ENCODE measurements at places on chromosomes 3 and 15.

DNA sequence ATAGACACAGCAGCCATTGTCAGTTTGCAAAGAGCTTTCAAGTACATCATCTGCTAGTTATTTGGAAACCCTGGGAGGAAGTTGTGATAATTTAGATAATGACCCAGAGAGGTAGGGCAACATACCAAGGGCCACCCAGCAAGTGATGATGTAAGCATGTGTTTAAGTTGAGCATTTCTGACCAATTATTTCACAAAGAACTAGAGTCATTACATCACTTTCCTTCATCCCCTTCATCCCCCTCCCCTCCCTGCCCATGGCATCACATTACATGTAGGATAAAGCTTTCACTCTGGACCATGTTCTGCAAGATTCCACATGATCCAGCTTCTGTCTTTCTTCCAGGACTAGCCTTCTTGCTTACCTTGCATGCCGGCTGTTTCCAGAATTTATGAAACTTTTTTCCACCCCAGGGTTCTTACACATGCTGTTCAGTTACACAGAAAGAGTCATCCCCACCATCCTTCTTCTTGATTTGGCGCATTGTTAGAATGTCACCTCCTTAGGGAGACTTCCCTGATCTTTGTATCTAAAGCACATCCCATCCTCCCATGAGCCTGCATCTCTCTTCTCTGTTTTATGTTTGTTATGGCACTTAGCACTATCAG lies 71.3 kb downstream of the PTPRG start:
- no peak for DNase-seq

GRCh38 chr3:134363381-134363755 lies 10.9 kb downstream of the AMOTL2 start:
- no peak for DNase-seq

DNA sequence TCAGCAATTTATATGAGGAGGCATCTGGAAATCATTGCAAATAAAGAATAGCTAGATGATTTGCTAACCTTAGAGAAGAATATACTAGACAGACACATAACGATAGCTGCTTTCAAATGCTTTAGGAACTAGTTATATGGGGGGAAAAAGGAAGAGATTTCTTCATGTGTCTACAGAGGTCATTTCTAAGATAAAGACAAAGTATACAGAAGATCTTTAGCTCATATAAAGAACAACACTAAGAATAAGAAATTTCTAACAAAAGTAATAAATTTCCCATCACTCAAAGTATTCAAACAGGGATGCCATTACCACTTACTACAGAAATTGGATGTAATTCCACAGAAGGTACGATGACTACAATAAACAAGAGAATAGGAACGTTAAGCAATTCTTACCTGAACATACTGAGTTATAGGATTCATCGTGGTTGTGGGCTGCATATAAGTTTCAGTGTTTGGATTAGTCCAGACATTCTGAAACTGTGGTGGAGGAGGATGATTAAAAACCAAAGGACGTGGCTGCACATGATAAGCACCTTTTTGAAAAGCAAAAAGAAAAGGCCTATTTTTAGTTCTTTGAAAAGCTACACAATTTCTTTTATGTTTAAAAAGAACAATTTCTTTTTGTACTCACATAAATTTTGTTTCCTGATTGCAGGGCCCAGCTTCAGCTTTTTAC lies 8.7 kb downstream of the DAZL start:
- no peak for DNase-seq

GRCh38 chr15:60122691-60123090 lies 118.6 kb downstream of the FOXB1 start:
- no peak for DNase-seq

- DNase-seq, result no peak
Observed at GRCh38 chr15:49628379-49628778, 7.5 kb downstream of the DTWD1 start.

DNA sequence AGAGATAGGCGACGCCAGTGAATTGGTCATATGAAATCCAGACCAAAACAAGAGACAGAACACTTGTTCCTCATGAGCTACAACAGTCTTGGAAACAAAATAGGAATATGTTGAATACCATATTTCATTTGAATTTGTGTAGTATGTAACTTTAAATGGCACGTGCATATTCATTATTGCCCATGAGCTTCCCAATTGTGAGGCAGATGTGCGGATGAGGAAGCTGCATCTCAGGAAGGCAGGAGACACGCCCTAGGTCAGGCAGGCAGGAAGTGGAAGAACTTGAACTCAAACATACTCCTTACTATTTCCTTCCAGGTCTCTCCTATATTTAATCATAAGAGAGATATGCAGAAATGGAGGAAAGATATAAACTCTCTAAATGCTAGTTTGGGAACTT lies 106.8 kb upstream of the SLC2A2 start:
- no peak for DNase-seq

DNA sequence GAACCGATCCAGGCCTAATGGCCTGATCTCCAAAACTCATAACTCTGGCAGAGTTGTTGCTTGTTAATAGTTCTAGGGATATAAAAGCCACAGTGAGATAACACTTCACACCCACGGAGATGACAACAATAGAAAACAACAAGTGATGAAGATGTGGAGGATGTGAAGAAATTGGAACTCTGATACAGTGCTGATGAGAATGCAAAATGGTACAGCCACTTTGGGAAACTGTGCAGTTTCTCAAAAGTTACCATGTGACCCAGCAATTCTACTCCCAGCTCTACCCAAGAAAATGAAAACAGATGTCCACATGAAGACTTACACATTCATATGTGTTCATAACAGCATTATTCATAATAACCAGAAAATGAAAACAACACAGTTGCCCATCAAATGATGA lies 3.8 kb downstream of the CMTM7 start:
- no peak for DNase-seq

DNA sequence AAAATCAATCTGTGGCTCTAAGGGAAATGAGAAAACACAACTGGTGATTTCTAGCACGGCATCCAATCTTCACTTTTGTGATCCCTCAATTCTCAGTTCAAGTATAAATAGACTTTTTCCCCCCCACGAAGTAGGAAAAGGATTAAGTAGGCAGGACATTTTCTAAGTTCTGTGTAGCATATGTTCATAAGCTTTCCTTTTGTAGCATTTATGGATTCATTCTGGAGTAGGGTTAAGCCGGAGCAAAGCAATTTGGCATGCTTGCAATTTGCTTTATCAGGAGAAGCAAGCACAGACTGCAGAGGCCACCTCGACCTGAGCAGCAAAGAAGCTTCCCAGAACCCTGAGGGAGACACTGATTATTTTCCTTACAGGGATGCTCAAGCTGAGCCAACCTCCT lies 66.3 kb downstream of the FHIT start:
- DNase-seq, result no peak

DNA sequence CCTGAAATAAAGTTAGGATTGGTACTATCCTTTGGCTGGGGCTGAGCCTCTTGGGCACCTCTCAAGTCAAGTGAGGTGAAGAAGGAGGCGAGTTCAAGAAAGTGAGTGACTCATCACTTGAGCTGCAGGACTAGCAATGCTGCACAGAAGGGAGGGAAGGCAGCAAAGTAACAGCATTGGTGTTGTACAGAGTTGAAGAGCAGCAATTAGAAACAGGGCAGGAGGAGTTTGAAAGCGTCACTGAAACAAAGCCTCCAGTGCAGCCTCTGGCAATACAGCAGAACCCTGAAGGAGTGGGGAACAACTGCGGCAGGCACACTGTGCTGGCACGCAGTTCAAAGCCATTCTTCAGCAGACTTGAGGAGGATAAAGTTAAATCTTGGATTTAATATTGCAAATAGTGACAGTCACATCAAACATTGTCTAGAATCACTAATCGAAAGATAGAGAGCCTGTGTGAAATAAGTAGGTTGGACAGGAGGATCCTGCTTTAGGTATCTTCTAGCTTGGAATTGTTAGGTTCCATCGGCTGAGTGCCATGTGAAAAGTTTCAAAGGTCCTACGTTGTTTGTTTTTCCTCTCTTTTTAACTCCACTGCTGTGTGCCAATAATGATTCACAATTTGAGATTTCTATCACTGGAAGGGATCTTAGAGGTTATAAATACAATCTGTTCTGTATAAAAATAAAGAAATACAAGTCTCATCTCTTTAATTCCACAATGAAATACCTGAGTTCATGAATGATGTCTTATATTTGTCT lies 479.8 kb downstream of the NAALADL2 start:
- DNase-seq, result no peak

- no peak for DNase-seq
Observed at GRCh38 chr15:67809441-67809840, 15.9 kb upstream of the SKOR1 start.

- DNase-seq, result no peak
Observed at GRCh38 chr15:60970246-60971170, 258.6 kb downstream of the RORA start.

GRCh38 chr3:179760944-179761343 lies 108.1 kb downstream of the USP13 start:
- DNase-seq, result no peak

- DNase-seq, result no peak
Observed at GRCh38 chr15:58462973-58463663, 31.3 kb downstream of the LIPC start.

DNA sequence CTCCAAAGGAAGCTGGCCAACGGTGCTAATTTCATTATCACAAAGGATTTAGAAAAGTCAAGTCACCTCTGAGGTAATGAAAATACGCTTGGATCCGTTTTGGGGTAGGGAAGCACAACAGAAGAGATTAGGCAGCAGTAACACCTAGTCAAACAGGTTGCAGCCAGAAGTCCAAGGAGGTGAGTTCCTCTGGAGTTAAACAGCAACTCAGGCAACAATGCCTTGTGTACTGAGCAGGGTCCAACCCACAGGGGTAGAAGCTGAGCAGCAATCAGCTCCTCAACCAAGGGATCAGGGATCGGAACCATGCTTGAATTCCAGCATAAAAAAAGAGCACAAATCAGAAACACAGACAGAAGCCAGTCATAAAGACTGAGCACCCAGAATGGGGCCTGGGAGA lies 88.1 kb upstream of the SPRED1 start:
- no peak for DNase-seq

- DNase-seq, result no peak
Observed at GRCh38 chr3:147816752-147817151, 407.6 kb downstream of the ZIC1 start.

DNA sequence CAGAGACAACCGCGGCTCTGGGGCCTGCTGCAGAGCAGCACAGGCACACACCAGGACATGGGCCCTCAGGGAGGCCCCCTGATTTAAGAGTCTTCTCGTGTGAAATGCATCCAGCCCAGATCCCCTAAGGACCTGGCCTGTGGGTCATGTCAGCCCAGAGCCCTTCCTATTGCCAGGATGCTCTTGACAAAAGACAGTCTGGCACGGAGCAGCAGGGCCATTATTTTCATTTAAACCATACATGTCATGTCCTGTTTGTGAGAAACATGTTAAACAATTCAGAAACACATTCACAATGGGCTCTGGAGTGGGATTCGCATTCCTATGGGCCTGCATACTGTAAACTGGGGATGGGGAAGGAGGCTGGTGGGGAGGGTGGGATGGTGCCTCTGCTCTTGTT lies 367.4 kb upstream of the WNT5A start:
- DNase-seq, result no peak

DNA sequence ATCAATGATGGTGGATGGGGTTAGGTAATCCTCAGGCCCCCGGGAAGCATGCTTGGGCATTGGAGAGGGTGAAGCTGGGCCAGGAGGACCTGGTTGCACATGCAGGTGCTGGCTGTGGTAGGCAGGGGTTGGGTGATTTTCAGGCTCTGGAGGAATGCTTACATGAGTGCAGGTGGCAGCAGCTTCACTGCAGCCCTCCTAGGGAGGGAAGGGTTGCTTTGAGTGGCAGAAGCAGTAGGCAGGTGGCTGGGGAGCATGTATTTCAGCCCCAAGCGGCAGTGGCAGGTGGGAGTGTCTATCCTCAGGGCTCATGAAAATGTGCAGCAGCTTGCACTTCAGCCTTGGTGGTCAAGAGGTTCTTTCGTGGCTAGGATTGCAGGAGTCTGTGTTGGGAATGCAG lies 230.0 kb upstream of the CTNNB1 start:
- no peak for DNase-seq

DNA sequence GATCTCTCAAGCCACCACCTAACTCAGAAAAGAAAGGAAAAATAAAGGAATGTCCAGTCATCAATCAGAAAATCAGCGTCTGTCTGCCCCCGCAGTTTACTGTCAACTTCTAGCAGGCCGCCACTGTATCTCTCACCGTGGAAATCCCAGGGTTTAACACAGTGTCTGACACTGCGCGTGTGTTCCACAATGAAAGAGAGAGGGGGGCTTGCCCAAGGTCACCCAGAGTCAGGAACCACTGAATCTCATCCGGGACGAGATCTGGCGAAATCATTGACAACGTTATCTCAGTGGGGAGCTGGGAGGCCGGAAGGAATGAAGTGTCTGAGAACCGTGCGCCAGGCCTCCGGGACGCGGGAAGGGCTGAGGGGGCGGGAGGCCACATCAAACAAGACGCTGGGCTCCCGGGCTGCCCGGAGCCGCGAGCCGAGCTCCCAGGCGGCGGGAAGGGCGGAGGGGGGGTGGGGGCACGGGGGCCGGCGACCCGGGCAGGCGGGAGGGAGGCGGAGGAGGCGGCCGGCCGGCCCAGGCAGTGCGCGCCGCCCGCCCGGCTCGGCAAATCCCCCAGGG lies 2.2 kb upstream of the HES1 start:
- DNase-seq, result no peak

DNA sequence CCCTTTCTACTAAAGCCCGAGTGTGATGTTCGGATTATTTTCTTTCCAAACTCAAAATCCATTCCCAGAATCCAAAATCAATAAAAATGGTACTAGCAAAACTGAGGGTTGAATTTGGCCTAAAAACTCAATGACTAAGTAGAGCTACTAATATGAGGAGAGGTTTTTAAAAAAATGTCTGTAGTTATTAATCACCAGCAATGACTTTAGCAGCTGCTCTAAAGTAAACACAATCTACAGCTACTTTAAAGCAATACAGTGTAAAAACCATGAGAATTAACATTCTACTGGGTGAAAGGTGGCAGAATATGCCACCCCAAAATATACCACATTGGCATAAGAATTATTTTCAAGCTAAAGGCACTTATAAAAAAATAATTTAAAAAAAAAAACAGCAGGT lies 23.5 kb downstream of the FHIT start:
- no peak for DNase-seq

GRCh38 chr3:113908133-113908532 lies 39.7 kb upstream of the ZDHHC23 start:
- no peak for DNase-seq

GRCh38 chr3:162540421-162540820 lies 1043.8 kb downstream of the OTOL1 start:
- DNase-seq, result no peak

GRCh38 chr15:51755790-51756189 lies 4.4 kb downstream of the TMOD2 start:
- DNase-seq, result no peak

DNA sequence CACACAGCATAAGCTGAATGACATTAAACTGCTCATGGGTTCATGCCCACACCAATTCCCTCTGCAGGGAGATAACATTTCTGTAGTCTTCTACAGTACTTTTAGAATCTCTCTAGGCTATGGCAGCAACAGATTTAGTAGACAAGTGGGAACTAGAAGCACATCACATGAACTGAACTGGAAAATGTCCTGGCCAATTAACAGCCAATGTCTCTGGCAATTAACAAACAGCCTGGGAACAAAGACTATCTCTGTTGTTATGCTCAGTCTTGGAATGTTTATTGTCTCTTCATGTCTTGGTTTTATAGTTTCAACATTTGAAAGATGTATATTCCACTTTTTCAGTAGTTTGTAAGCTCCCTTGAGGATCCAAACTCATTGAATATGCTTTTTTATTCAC lies 523.2 kb upstream of the NAALADL2 start:
- no peak for DNase-seq

- DNase-seq, result no peak
Observed at GRCh38 chr15:40445421-40445922, 4.7 kb downstream of the BAHD1 start.
